ENCODE measurements at places on chromosomes 12 and 14.

DNA sequence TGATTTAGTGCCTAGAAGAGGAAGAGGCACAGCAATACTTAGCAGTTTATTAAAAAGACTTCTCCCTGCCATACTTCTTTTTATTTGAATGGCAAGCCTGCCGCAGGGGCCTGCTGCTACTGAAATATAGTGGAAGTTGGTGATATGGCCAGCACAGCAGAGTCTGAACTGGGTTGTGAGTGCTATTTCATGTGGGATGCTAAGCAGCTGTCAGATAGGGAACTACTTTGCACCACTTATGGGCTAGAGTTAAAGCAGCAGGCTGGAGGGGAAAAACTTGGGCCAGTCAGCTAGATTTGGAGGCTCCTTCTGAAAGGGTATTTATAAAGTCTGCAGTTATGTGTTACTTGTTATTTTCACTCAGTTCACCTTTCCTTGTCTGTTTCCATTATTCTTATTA, 299.0 kb upstream of the E2F7 start:
- DNase-seq, result no peak

GRCh38 chr14:106837870-106838269, 1311.5 kb downstream of the TMEM121 start:
- DNase-seq, result no peak

DNA sequence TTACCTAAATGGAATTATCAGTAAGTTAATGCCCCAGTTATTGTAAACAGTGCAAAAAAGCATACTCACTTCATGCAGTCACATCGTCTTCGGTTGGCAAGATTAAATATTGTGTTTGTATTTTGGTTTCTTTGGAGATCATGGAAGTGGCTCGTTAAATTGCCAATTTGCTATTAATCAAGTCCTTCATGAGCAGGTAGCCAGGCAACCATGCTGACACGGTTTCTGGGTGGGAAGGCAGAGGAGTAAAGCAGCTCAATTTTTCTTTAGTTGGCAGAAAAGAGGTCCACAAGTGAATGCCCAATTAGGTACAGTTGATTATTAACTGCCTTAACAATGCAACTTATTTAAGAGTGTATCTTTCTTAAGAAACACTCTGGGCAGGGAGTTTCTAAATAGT, 43.9 kb downstream of the PPP4R3A start:
- no peak for DNase-seq

- DNase-seq, result no peak
Observed at GRCh38 chr12:104049278-104049902, 597 bp downstream of the GLT8D2 start.

GRCh38 chr12:24109381-24110039, 160.0 kb upstream of the SOX5 start:
- no peak for DNase-seq

GRCh38 chr12:92908108-92908507, 21.0 kb downstream of the EEA1 start:
- DNase-seq, result no peak

GRCh38 chr12:58502841-58503240, 417.5 kb downstream of the LRIG3 start:
- no peak for DNase-seq

DNA sequence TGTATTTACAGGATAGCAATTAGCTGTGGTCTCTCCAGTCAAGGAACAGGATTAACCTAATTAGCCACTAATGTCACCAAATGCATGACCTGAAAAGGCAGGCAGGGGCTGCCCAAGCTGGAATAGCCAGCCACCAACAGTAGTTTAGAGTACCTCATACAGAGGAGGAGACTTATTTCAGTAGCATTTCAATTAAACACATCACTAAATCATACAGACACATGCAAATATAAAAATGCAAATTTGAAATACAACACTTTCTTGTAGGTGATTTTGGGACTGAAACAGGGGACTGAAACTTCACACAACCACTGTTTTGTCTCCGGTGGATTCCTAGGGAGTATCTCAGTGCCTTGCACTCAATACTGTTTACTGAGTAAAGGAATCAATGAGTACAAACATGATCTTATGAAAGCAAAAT, 636 bp upstream of the IFNG-AS1 start:
- no peak for DNase-seq

GRCh38 chr14:95444132-95445129, 72.0 kb downstream of the SYNE3 start:
- DNase-seq, result no peak

DNA sequence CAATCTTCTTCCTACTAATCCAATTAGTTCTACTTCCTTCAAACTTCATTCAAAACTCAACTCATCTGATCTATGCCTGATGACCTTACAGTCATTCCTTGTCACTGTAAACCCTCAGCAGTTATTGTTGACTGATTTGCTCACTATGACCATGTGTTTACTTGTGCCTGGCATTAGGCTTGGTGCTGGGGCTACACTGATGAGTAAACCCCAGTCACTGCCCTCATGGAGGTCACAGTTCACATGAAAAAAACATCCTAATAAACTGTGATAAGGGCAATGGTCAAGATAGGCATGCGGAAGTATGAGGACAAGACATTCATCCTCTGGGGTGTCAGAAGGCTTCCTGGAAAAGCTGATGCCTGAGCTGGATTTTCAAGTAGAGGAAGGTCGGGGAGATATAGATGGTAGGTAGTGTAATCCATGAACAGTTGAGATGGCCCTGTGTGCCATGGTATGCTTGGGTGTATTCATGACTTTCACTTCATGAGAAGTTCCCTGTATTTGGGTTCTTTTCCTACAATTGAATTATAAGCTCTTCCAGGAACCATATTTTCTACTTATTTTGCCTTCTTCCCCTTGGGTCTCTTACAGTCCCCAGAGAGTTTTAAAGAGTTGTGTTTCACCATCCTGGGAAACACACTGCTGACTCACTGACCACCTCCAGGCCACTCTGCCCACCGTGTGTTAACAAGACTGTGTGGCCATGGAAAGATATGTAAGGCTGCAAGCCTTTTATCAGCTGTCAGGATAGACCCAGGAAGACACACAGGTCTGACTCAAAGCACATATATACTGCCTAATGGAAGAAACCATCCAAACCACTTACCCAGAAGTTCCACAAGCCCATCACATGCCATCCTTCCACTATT, 38.7 kb upstream of the DUSP6 start:
- DNase-seq, result no peak

DNA sequence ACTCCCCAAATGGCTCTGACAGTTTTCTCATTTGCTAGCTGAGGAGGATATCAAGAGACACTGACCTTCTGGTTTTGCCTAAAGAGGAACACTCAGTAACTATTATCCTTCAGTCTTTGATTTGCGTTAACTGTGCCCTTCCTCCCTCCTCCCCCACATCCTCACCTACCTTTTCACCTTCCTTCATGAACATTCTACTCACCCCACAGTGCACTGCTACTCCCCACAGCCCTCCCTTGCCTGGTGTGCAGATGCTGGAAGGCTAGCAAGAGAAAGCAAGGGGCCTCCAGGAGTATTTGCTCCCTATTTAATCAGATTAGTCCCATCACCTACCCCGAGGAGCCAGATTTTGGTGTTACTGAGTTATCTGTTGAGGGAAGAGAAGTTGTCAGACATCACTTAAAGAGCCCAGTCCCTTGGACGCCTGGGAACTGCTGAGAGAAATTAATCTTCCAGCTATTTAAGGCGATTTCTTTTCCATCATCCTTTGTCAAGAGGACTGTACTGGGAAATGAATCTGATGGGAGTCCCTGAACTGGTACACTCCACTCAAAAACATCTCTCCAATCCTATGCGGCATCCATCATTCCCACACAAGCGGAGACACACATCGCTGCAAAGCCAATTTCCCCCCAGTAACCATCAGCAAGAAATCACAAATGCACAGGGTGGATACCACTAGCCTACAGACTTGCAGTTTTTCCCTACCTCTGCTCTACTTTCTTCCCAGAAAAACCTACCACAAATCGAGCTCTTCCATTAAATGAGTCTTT, 11.5 kb downstream of the PSMB5 start:
- DNase-seq, result no peak

- no peak for DNase-seq
Observed at GRCh38 chr14:99004112-99004511, 267.9 kb downstream of the BCL11B start.

DNA sequence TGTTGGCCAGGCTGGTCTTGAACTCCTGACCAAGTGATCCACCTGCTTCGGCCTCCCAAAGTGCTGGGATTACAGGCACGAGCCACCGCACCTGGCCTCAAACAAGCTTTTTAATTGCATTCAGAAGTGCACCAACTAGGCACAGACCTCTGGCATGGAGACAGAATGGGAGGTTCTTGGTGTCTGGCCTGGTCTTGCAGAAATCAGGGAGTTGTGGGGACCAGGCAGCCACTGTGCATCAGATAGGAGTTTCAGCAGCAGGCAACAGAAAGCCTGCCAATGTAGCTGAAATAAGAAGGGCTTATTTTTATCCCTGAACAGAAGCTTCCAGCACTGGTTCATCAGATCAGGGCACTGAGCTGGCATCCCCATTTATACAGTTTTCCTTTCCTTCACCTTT, 22.2 kb upstream of the TCL1B start:
- DNase-seq, result no peak

- no peak for DNase-seq
Observed at GRCh38 chr12:26520109-26520508, 312.9 kb downstream of the ITPR2 start.

DNA sequence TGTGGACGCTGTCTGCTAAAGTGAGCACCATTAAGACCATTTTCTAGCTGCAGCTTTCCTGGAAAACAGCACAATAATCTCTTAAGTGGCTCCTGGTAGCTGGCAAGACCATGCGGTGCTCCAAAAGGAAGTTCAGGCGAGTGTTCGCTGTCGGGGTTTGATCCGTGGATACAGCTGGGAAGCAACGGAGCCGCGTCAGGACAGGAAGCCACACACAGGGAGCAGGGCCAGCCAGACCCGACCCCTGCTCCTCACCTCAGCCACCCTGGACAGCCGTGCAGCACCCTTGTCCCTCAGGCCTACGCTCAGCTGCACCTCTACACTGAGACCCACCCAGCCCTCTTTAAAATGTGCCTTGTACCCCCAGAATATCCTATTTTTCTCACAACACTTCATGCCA, 19.4 kb downstream of the ZFYVE21 start:
- DNase-seq, result no peak

DNA sequence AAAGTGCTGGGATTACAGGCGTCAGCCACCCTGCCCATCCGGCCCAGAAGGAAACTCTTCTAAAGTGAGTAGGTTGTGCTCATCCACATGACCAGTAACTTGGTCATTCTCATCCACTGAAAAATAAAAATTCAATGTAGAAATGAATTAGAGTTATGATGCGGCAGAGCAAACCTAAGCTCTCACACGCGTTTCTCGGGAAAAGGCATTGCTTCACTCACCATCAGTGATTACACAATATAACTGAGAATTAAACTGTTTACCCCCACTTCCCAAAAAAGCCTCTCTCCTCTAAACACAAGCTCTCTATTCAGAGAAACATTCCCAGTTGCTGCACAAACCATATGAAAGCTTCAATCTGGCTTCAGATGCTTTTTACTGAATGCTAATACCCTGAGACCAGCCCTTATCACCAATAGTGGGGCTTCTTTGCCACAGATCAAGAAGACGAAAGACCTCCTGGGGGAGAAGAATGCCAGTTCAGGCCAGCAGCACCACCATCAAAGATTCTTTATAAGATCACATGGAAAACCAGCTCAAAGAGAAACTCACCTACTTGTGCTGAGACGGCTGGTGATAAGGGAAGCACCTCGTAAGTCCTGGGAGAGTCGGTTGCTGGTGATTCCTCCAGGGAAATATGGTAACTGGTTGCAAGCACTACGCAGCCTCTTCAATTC, 121.5 kb upstream of the SFSWAP start:
- DNase-seq, result no peak

DNA sequence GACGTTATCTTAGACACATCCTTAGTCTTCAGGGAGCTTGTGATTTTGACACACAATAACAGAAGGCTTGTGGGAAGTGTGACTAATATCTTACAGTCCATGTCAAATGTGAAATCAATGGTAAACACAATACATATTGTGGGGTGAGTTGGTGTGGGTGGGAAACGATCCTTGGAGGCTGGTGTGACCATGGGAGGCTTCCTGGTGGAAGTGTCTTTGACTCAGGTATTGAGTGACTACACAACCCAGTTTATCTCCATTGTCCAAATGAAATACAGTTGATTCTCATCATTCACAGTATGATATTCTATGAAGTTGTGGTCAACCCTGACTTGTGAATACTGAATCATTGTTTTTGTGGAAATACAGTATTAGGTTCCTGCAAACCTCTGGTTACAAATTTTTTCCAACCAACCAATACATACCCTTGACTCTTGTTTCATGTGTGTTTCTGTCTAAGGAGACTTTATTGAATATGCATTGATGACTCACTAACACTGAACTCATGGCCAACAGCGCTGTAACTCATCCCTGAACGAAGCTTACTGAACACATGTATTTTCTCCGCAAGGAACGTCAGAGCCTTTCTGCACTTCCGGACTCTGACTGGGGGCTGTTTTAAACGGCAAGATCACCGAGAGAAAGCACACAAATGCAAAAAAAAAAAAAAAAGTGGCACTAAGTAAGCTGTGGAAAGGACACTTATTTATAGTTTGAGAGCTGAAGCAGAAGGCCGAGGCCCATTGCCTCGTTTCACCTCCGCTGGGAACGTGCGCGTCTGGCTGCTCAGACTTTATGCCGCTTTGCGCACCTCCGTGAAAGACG, 59.0 kb downstream of the CLMN start:
- DNase-seq, result no peak

DNA sequence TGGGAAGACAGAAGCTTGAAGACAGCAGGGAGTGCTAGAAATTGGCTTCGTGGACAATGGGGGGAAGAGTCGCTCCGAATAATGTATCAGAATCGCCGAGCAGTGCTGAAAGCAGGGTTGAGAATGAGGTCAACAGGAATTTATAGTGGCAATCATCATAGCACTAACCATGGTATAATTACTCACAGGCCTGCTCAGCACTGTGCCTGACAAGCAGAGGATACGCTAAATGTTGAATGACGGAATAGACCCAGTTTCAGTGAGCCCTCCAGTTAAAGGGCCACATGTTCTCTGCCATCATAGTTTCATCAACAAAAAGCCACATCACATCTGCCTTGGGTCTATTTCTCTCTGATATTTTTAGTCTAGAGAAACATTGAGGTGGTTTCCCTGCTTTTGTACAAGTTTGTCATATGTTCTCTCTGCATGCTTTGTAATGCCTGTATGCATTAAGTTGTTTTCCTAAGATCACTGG, 130.3 kb upstream of the EGLN3 start:
- DNase-seq, result no peak

GRCh38 chr12:52232203-52232673, 805 bp upstream of the KRT7 start:
- no peak for DNase-seq

- DNase-seq, result no peak
Observed at GRCh38 chr14:69873877-69874780, 5.1 kb upstream of the SMOC1 start.

All from stimulated activated CD4-positive, alpha-beta T cell treated with anti-CD3 and anti-CD28 coated beads, TNF-alpha, amount 100 ng/mL, for 4 hours (primary cell).